ENCODE measurements at places on chromosomes 3 and 15.

- no peak for DNase-seq
These were observed 521.0 kb upstream of the MDFIC2 start for GRCh38 chr3:70833239-70833960.

GRCh38 chr15:100909565-100909964 lies 9.6 kb upstream of the LRRK1 start:
- DNase-seq = no peak

- DNase-seq = no peak
These were observed 61.8 kb upstream of the RBP1 start for GRCh38 chr3:139601191-139601961.

- no peak for DNase-seq
These were observed 54.7 kb upstream of the SLCO2A1 start for GRCh38 chr3:134084242-134084950.

GRCh38 chr3:32471246-32471645 lies 31.4 kb downstream of the CMTM6 start:
- DNase-seq = no peak

GRCh38 chr3:169334991-169335390 lies 328.5 kb downstream of the MECOM start:
- no peak for DNase-seq

DNA sequence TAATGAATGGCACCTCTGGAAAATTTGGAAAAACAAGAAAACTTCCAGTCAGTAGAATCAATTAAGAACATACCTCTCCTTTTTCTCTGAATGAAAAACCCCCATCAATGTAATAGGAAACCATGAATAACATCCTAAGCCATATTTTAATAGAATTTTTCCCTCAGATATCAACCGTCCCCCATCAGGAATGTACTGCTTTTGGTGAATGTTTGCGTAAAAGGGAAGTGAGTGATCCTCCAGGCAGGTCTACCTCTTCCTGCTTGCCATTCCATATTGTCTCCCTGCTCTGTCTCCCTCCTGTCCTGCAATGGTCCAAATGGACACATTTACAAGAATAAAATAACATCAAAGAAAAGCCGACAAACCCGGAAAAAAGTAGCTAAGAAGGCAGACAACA lies 30.8 kb downstream of the LAMP3 start:
- no peak for DNase-seq

- no peak for DNase-seq
These were observed 54.8 kb upstream of the DLG1 start for GRCh38 chr3:197353001-197353866.

DNA sequence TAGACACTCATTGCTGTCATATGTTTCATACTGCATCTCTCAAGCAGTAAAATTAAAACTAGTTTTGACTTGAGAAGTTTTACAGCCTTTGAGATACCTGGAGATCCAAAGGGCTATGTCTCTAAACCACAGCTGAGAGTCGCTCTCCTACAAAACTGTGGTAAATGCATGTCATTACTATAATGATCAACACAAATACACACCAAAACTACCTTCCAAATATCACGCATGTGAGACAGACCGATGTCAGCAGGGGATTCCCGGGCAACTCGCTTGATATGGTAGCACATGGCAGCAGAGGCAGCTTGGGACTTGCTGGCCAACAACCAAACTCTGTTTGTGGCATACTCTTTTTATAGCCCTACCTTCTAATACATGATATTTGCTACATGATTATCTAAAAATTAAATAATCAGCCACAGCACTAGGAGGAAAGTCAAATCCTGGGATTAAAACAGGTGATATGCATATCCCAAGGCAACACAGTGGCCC lies 56.3 kb downstream of the PDZRN3 start:
- no peak for DNase-seq

GRCh38 chr3:42501681-42502428 lies 588 bp upstream of the VIPR1 start:
- peak; percentile 64 for DNase-seq

DNA sequence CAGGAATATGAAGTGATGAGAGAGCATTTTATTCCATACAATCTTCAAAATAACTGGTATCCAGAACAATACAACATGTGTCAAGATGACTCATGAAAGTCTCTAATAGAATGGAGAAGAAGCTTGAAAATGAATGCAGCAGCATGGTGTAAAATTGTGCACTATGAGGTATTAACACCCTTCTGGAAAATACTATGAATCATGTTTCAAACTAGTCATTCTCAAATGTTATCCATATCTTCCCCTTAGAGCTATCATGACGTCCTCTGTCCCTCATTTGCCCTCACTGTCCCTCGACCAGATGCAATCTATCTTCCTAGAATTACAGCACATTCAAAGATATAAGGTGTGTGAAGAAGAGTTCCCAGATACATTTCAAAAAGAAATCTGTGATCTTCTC lies 198.2 kb downstream of the NECTIN3 start:
- DNase-seq = no peak

- DNase-seq = no peak
These were observed 5.9 kb upstream of the CALML4 start for GRCh38 chr15:68210821-68211655.

DNA sequence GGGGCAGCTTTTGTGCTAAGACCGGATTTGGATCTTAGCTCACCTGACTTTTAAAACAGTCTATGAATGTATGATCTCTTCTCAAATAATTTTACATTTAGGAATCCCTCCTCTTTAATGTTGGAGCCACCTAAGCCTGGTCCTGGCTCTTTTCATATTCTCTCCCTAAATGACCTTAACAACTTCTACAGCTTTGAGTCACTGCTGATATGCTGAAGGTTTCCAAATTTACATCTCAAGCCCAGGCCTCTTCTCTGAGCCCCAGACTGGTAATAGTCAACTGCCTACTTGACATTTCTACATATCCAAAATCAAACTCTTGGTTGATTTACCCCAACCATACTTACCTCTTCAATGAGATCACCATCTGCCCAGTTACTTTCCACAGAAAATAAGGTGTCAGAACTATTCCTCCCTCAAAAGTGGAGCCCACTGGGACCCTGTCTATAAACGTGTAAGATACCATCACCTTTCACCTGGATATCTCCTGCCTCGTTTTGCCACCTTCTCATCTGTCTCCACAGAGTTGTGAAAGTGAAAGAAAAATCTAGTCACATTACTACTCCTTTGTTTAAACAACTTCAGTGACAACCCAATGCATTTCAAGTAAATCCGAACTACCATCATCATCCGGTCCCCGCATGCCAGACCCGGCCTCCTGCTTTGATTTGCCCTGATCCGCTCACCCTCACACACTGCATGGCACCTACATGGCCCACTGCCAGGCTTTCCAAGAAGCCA lies 48.8 kb downstream of the UBP1 start:
- no peak for DNase-seq

DNA sequence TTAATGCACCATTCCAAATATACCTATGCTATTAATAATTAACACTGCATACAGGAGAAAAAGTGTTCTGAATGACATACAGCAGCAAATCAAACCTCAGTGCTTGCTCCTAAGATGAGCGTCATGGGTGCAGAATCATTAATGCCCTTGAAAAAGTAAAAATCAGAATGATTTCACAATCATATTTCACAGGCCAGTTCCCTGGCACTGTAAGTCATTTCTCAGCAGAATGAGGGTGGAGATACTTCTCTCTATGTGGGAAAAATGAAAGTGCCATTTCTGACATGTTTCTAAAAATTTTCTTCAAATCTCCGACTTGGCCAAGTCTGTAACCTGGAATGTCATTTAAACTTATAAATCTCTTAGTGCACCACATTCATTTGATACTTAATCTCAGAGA lies 549.8 kb upstream of the AGTR1 start:
- no peak for DNase-seq

DNA sequence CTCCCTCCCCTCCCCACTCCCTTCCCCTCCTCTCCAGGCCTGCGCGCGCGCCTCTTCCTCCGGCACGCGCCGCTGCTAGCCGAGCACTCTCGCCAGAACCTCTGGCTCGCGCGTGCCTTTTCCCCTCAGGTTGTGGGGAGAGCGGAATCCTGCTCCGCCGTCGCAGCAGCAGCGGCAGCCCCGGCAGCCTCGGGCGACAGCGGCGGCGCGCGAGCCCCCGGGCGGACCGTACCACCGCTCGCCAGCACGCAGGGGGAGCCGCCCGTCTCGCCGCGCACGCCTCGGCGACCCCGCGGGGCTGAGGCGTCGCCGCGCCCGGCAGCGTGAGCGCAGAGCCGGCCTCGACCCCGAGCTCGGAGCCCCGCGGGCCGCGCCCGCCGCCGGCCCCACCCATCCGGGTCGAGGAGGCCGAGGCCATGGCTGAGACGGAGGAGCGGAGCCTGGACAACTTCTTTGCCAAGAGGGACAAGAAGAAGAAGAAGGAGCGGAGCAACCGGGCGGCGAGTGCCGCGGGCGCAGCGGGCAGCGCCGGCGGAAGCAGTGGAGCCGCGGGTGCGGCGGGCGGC lies at the start of gene CDV3:
TSS of gene CDV3 (plus strand) at position 58 of the 566 bp plus-strand sequence. CDS start at position 417, 359 bp downstream.
- DNase-seq = no peak

GRCh38 chr3:10557250-10557649 lies 51.9 kb upstream of the ATP2B2 start:
- DNase-seq = no peak

DNA sequence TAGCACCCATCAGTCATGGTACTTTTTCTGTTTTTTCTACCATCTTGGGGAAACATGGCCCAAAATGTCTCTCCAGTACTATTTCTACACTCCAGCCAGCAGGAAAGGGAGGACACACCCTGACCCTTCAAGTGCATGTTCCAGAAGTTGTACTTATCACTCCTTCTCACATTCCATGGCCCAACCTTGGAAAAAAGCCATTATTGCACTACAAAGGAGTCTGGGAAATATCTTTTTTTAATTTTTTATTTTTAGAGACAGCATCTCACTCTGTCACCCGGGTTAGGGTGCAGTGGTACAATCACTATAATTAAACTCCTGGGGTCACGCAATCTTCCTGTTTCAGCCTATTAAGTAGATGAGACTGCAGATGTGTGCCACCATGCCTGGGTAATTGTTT lies 100.0 kb upstream of the PPP2R3A start:
- no peak for DNase-seq

DNA sequence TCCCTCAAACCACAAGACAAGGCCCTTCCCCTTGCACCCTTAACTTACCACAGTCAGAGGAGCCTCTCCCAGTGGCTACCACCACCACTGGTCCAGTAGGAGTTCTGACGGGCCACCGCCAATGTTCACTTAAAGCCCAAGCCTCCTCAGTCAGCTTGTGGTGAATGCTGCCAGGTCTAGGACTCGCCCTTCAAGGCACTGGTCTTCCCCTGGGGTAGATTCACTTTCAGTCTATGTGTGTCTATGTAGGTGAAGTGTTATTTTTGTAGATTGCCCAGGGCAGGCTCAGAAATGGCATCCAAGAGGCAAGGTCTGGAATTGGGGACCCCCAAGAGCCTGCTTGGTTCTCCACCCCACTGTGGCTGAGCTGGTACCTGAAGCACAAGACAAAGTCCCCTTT lies 15.4 kb upstream of the CASR start:
- no peak for DNase-seq

DNA sequence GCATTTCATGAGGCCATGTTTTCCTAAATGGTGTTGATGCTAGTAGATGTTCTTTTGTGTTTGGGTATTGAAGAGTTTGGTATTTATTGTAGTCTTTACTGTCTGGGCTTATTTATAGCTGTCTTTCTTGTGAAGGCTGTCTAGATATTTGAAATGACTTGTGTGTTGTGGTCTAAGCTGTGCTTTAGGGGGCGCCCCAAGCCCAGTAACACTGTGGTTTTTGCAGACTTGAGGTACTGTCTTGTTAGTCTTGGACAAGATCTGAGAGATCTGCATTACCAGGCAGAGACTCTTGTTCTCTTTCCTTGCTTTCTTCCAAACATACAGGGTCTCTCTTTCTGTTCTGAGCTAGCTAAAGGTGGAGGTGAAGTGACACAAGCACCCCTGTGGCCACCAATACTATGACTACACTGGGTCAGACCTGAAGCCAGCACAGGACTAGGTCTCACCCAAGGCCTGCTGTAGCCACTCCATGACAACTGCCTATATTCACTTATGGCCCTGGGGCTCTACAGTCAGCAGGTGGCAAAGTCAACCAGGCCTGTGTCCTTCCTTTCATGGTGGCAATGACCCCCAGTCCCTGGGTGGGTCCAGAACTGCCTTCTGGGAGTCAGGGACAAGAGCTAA lies 152.1 kb upstream of the TBC1D5 start:
- DNase-seq = no peak

GRCh38 chr3:148815316-148816110 lies 12.1 kb upstream of the CPB1 start:
- DNase-seq = no peak

GRCh38 chr3:31067004-31067403 lies 172.5 kb upstream of the GADL1 start:
- DNase-seq = no peak

DNA sequence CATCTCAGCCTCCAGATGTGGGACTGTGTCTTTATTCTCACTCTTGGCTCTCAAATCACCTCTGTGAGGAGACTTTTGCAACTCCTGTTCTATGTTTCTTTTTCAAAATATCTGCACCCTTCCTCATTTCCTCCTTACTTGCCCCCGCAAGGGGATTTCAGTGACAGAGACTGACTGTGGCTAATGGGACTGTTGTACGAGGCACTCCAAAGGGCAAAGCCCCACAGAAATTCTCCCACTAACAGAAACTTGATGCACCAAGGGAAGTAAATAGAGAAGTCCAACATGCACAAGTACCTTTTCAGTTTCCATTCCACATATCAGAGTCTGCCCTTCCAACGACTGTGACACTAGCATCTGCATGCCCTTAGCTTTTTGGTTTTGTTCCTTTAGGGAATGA lies 69.7 kb downstream of the LRRK1 start:
- no peak for DNase-seq

DNA sequence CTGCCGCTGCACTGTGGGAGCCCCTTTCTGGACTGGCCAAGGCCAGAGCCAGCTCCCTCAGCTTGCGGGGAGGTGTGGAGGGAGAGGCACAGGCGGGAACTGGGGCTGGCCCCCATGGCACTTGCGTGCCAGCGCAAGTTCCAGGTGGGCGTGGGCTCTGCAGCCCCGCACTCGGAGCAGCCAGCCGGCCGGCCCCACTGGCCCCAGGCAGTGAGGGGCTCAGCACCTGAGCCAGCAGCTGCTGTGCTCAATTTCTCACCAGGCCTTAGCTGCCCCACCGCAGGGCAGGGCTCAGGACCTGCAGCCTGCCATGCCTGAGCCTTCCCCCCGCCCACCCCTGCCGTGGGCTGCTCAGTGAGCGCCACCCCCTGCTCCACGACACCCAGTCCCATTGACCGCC lies 4.6 kb upstream of the GPR156 start:
- no peak for DNase-seq

- DNase-seq = no peak
These were observed 407.1 kb upstream of the MCTP2 start for GRCh38 chr15:93823971-93824913.

GRCh38 chr3:33313331-33313730 lies 36.1 kb downstream of the FBXL2 start:
- no peak for DNase-seq
